ENCODE measurements at places on chromosomes 13 and 19. TPM values are rescaled to one million over a fixed set of nuclear protein-coding genes. Genes with fewer than 3 reads are reported as not detected.

DNA sequence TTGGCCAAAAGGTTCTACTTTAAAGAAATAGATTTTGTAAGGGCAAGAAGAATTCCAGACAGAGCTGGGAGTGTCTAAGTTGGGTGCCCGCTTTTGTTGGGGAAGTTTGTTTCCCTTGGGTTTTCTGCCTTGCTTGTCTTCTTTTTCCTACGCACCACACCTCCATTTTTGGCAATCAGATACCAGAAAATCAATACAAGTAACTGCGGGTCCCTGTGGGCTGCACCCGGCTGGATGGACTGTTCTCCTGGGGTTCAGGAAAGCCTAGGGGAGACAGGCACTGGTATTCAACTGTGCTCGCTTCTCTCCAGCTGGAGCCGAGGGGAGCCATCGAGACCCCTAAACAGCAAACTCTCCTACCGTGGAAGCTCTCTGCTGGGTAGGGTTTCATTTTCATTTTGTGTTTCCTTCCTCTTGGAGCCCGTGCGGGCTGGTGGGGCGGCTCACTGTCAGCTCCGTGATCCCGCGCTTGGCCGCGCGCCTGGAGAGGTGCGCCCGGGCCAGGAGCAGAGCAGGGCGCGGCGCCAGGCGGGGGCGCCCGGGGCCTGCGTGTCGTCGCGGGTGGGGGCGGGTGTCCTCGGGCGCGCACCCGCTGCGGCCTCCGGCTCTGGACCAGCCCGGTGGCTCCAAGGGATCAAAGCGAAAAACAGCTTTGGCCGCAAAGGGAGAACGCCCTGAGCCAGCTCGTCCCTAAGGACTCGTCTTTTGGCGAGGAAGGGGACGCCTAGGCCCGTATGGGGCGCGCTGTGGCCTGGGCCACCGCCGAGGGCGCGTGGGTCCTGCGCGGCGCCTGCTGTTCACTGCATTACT, 347.2 kb downstream of the ZNF536 start:
- peak; percentile 28 for DNase-seq

ZNF221 gene
- total RNA-seq, result 3.4 TPM

- no peak for DNase-seq
Measured at GRCh38 chr19:47102346-47103060, 11.1 kb downstream of the ZC3H4 start.

GRCh38 chr13:75645141-75645540, 9.0 kb downstream of the LMO7 start:
- DNase-seq, result no peak

GRCh38 chr19:3975144-3975543, 4.2 kb upstream of the DAPK3 start:
- peak; percentile 10 for DNase-seq

WBP4 gene
- total RNA-seq, result 11.4 TPM

DNA sequence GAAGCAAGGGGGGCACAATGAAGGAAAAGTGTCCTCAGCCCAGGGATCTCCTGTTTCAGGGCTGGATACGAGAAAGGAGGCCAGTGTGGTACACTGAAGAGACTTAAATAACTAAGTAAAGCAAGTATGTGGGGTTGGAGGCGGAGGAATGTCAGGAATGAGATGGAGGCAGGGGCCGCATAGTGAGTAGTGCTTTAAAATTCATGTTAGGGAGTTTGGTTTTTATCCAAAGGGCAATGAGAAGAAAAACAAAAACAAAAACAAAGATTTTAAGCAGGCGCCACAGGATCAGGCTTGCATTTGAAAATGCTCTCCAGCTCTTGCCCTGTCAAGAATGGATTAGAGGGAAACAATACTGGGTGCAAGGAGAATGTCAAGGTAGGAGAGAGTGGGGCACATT, 273.4 kb downstream of the DCLK1 start:
- no peak for DNase-seq

DNA sequence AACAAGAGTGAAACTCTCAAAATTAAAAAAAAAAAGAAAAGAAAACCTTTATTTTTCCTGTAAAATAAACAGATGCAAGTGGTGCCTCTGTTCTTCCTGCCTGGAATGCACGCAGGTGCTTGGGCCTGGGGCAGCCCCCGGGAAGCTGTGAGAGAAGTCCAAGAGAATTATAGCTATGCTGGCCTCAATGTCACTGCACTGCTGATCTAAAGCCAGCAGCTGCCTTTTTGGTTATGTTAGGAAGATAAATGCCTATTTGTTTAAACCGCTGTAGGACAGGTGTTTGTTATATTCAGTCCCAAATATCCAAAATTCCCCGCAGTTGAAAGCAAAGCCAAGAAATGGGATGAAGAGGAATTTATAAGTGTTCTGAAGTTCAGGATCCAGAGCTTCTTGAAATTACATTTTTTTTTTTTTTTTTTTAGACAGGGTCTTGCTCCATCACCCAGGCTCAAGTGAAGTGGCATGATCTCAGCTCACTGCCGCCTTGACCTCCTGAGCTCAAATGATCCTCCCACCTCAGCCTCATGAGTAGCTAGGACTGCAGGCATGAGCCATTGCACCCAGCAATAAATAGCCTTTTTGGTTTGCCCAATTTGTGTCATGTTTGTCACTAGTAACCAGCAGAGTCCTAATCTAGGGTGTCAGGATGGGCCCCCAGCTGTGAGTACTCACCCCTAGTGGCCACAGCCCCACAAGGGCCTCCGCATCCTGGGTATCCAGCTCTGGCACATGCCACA, 2.2 kb downstream of the RINL start:
- no peak for DNase-seq
